ENCODE measurements at places on chromosomes 12 and 14. TPM values are rescaled to one million over a fixed set of nuclear protein-coding genes. Genes with fewer than 3 reads are reported as not detected.

Gene PPP2R5C
- total RNA-seq = 88.1 TPM

Gene GLIPR1
- total RNA-seq = 6.6 TPM

Gene SARNP
- 33.1 TPM for total RNA-seq

DNA sequence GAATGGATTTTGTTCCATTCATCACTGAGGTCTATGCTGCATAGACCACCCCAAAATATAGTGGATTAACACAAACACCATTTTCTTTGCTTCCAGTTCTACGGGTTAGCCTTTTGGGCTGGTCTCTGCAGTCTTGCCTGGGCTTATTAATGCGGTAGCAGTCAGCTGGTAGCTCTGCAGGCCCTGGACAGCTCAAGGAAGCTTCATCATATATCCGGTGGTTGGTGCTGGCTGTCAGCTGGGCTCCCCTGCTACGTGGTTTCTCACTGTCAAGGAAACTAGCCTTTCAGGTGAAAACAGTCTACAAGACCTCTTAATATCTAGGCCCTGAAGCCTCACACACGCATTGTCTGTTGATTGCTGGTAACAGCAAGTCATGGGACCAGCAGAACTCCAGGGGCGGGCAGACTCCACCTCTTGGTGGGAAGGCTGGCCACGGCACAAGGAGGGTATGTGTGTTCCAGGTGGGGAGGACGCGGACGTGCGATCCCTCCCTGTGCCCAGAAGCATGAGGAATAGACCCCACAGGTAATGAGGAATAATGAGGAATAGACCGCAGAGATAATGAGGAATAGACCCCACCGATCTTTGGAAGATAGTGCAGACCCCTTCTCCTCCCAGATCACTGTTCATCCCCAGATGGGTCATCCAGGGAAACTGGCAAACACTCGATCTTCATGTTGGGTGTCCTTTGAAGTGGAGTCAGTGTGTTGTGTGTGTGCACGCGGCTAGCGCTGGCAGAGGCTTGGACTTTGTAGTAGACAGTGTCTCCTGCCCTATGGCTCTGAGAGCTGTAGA is 13.3 kb downstream of the TSPAN9 start:
- no peak for DNase-seq

DNA sequence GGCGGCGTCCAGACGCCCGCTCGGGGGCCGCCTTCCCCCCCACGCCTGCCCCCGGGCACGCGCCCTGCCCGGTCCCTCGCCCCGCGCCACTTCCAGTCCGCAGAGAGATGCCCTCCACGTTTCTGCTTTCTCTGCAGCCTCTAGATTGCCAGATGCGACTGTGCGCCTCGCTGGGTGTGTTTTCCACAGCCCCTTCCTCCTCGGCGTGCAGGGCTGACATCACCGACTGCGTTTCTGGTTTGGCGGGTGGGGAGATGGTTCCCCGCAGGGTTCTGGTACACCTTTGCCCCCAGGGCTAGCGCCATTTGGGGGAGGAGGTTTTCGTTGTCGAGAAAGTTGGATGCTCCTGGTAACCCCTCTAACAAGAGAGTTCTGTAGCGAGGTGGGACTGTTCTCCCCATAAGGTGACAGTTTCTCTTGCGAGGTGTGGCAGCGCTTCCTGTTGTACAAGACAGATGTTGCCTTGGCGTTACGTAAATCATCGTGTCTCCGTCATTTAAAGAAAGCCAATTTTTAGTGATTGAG is 1.5 kb downstream of the CALM1 start:
- no peak for DNase-seq

GRCh38 chr14:51564986-51565604 is 86.6 kb upstream of the FRMD6 start:
- DNase-seq = no peak

DNA sequence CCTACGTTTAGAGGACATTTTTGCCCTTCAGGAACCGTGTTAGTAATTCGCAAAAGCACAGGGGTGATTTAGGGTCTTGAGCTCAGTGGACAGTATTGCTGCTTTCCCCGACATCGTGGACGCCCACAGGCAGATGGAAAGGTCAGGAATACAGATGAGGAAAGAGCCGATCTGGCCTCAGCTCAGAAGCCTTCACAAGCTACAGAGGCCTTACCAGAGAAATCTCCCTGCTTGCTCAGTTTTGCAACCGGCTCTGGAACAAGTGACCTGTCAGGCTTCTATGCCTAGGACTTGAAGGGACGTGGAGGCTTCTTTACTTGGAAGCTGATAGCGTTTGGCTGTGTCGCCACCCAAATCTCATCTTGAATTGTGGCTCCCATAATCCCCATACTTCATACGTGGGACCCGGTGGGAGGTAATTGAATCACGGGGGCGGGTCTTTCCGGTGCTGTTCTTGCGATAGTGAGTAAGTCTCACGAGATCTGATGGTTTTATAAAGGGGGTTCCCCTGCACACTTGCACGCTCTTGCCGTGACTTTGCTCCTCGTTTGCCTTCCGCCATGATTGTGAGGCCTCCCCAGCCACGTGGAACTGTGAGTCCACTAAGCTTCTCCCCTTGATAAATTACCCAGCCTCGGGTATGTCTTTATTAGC is 332.5 kb downstream of the MED13L start:
- DNase-seq = no peak

DNA sequence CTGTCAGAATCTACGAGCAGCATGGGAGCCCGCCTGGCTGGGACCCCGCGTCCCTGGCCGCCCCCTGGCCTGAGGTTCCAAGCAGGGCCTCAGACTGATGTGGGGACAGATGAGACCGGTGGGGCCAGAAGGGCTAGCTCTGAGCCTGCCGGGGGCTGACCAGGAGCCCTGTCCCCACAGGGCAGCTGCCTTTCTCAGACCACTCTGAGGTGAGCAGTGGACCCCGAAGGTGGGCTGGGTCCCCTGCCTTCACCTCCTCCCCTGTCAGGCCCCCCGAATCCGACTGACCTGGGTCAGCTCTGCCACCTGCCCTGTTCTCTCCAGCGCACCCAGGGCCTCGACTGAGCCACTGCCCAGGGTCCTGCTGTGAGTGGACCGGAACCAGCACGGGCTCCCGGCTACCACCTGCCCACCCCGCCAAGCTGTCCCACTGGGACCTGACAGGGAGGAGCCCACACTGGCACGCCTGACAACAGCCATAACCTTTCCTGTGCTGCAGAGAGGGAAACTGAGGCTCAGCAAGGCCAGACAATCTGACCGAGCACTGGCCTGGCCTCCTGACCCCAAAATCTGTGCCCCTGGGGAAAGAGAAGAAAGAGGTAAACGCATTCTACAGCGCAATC is 29.7 kb upstream of the TMEM179 start:
- no peak for DNase-seq

Data from vagina (tissue), 2 donors.